ENCODE measurements at places on chromosomes 4 and X.

DNA sequence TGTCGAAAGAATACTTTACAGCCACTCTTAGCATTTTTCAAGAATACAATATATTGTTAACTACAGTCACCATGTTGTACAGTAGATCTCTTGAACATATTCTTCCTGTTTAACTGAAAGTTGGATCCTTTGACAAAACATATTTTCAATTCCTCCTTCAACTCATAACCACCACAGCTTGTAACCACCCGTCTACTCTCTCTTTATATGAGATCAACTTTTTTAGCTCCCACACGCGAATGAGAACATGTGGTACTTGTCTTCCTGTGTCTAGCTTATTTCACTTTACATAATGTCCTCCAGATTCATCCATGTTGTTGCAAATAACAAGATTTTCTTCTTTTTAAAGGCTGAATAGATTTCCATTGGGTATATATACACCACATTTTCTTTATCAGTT lies 338.3 kb upstream of the IGFBP7 start:
- no peak for DNase-seq

- DNase-seq: no peak
These were observed 73.7 kb downstream of the GEMIN8 start for GRCh38 chrX:13955975-13956374.

DNA sequence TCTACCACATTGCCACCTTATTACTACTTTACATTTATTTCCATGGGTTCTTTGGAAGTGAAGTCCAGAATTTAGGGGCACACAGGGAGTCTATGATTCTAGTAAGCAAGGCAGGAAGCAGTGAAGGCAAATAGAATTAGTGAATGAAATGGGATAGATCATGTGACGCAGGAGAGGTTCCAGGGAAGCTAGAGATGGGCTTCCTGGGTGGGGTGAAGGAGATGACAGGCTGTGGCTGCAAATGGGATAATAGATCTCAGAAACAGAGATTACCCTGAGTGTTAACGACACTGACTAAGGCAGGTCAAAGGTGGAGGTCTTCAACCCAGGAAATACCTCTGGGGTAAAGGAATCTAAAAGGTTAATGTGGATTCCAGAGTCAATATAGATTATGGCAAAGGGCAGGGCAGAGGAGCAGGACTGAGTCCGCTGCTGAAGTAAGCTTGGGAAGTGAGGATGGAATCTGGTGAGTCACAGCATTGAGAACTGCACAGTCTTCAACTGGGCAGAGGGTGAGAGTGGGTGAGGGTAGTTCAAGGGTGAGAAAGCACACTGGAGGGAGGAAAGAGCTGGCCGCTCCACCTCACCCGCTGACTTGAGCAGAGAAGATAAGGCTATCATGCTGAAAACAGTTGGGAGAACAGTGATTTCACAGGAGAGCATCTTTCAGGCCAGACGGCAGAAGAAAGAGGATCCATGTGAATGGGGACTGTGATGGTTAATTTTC lies 70.8 kb downstream of the ANXA3 start:
- no peak for DNase-seq

DNA sequence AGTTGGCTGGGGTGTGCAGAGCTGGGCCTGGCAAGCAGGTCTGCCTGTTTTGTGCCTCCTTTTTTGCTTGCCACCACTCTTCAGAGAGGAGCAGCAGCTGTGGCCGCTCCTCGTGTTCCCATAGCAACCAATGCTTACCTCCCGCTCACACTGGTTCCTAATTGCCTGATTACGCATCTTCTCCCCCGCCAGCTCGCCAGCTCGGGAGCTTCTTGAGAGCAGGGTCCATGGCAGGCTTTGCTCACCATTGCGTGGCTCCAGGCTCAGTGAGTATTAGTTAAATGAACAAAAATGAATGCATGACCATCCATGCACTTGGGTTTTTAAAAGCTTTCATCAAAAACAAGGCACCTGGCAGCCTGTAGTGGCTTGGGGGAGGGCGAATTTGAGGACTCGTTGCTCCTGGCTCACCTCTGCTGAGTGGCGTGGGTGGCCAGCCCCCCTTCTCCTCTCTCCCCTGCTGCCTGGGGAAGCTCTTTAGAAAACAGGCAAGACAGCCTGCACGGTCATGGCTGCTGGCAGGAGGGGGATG lies 14.2 kb upstream of the PJA1 start:
- DNase-seq: no peak

DNA sequence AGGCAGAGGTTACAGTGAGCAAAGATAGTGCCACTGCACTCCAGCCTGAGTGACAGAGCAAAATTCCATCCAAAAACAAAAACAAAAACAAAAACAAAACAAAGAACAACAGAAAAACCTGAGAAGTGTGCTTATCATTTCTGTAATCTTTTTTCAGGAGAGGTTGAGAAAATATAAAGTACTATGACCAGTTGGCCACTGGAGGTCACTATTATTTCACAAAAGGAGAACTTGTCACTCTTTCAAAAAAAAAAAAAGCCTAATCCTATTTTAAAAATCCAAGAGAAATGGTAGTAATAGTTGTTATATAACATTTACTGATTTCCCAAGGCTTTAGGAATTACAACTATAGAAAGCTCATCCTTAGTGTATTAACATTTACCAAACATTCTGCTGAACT lies 24.9 kb upstream of the RNF150 start:
- no peak for DNase-seq

DNA sequence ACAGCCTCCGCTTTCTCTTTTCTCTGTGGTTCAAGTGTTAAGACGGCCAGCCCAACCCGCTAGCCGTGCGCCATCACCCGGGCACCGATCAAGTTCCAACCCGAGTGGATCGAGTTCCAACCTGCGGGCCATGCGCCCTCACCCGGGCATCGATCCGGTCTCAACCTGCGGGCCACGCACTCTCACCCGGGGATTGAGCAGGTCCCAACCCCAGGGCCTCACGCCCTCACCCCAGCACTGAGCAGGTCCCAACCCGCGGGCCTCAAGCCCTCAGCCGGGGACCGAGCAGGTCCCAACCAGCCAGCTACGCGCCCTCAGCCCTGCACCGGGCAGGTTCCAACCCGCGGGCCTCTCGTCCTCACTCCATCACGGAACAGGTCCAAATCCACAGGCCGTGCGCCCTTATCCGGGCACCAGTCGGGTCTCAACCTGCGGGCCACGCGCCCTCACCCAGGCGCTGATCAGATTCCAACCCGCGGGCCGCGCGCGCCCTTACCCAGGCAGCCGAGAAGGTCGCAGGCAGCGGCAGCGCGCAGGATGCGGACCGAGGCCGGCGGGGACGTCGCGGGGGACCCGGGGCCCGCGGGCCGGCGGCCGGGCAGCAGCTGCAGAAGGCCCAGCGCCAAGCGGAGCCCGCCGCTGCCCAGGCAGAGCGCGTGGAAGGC lies 443 bp downstream of the GPR143 start:
- no peak for DNase-seq

- DNase-seq: no peak
These were observed at the start of gene SLC49A3 for GRCh38 chr4:688854-689681. Gene SLC49A3, minus strand, starts transcription at chr4:689151. Its CDS starts 24 bp downstream, at chr4:689127.

- DNase-seq: no peak
These were observed 500.0 kb downstream of the FSTL5 start for GRCh38 chr4:161663844-161664243.

- DNase-seq: peak; percentile 9
These were observed 760 bp downstream of the TMEM165 start for GRCh38 chr4:55396308-55397125.

DNA sequence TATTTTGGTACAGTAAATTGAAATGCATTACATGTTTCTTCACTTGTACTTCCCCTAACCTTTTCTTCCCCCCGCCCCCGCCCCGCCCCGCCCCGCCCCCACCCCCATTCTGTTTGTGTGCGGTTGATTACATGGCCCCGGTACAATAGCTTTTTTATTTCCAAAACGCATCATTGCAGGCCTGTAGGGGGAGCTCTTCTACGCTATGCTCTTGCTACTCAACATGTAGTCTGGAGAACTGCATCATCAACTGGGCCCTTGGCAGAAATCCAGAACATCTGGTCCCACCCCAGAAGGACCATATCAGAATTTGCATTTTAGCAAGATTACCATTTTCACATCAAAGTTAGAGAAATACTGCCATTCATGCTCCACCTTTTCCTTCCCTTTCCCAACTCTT lies 333.3 kb upstream of the DDX53 start:
- DNase-seq: no peak

GRCh38 chr4:7780751-7781348 lies 158.8 kb downstream of the AFAP1 start:
- DNase-seq: no peak

DNA sequence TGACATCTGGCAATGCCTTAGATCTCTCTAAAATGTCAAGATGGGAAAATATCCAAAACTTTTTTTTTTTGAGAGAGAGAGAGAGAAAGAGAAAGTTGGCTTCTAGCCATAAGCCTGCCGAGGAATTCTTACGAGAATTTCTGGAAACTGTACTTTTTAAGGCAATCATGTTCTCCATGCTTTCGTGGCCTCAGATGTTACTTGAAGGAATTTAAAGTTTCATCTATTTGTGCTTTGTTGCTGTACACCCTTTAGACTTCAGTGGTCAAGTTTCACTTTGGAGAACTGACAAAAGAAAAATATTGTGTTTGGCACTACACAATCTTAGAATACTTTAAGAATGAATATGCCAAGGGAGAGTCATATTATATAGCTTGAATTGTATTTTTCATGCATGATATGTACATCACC lies 53.9 kb downstream of the FAT4 start:
- DNase-seq: no peak

GRCh38 chr4:15042529-15043167 lies 40.4 kb downstream of the CPEB2 start:
- DNase-seq: no peak

DNA sequence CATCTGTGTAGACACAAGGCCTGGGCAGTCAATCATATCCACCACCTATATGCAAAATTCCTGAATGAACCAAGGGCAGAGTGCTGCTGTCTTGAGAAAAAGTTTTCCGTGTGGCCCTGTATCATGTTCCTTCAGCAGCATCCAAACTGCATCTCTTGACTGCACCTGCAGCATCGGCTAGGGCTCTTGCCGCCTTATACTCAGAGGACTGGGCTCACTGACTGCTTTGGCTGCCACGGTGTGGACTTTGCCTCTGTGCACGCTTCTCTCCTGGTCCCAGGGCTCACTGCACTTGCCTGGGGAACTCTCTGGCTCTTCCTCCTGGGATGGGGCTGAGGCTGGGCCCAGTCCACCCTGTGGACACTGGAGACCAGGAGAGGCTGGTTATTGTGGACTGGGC lies 39.5 kb upstream of the STS start:
- no peak for DNase-seq

GRCh38 chr4:88017516-88018297 lies 10.3 kb downstream of the PKD2 start:
- no peak for DNase-seq

DNA sequence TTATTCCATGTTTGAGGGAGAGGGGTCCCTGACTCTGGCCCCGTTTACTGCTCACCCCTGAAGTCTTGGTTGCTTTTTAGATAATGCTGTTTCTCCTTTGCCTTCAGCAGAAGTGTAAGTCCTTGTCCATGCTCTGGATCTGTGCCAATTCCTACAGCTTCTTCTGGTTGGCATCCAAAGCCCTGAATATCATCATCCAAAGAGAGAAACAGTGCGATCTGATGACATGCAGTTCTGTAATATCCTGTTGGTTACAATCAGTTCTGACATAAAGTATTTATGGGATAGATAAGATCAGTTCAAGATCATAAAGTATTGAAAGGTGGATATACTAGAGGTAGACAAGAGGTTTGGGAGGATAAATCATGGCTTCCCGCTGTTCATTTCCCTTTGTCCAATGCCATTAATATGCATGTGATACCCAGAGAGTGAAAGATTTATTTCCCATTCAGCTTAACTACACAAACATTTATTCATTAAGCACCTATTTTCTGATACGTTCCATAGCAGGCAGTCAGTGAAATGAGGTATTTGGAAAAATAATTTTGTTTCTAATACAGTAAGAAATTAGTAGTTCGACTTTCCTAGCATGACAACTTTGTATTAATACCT lies 53.2 kb upstream of the TMEM150C start:
- no peak for DNase-seq

- no peak for DNase-seq
These were observed 19.9 kb downstream of the MRFAP1 start for GRCh38 chr4:6660430-6660829.

- no peak for DNase-seq
These were observed 51.3 kb upstream of the NPNT start for GRCh38 chr4:105843941-105844340.

DNA sequence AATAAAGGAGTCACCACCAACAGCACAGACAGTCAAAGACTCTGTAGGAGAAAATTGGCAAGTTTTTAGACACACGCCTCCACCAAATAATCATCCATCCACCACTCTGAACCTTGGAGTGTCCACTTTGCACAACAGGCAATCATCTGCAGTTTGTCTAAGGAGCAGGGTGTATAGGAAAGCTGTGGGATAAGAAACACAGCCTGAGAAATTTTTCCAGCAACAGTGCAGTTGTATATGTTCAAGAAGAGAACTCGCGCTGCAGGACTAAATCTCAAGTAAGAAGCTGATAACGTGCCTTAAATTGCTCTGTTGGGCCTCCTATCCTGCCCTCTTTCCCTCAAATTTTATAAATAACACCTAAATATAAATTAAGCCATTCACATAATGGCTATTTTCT lies 136.7 kb upstream of the PPARGC1A start:
- DNase-seq: no peak

- no peak for DNase-seq
These were observed 57.2 kb downstream of the CASP6 start for GRCh38 chr4:109645874-109646710.

DNA sequence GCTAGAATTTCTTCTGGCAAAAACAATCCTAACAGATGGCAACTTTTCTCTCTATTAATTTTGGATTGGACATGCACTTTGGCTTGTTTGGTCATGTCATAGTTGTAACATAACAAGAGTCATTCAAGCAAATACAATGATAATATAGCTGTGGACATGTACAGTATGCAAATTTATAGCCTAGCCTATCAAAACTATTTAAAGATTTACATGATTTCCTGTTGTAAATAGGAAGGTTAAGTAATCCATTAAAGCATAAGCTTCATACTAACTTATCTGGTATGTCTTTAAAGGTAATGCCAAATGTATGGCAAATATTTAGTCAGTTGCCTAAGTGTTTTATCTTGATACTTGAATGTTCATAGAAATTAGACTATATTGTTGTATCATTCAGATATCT lies 45.3 kb downstream of the RPA4 start:
- no peak for DNase-seq

- no peak for DNase-seq
These were observed 33.6 kb downstream of the BCOR start for GRCh38 chrX:40064055-40064597.

- no peak for DNase-seq
These were observed 241.1 kb upstream of the KLF3 start for GRCh38 chr4:38422850-38423249.

DNA sequence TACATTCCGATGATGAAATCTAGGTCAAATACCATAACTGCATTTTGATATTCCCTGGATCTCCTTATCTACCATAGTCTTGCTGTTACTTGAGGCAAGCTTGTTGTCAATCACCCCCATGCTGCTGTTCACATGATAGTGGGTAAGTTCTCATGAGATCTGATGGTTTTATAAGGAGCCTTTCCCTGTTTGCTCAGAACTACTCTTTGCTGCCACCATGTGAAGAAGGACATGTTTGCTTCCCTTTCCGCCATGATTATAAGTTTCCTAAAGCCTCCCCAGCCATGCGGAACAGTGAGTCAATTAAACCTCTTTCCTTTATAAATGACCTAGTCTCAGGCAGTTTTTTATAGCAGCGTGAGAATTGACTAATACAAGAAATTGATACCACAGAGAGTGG lies 432.0 kb downstream of the GLUD2 start:
- no peak for DNase-seq
